Activated T-helper 1 cell treated with anti-CD3 and anti-CD28 coated beads, Interleukin-12 subunit alpha, Interleukin-12 subunit beta, Interleukin-2, Interleukin-4 antibody, amounts not matched to agents 30 ng/mL and 10 ng/mL and 1 ng/mL, durations not matched to agents 14 hours and 24 hours and 36 hours (primary cell): ENCODE measurements at places on chromosomes 12 and 14.
A peak's percentile ranks its signal among the peaks of the same experiment; 100 is the strongest.

- H3K27ac ChIP-seq, result no peak overlapping the region
- H3K27me3 ChIP-seq, result peaks cover 31% of the 10 kb centered on the region
- H3K36me3 ChIP-seq, result no peaks in the 10 kb centered on the region
- peak overlapping the region; percentile 7 for H3K4me3 ChIP-seq
- peaks cover 6% of the 10 kb centered on the region for H3K4me1 ChIP-seq
Measured at GRCh38 chr12:53244337-53244736, 12.3 kb upstream of the RARG start.

DNA sequence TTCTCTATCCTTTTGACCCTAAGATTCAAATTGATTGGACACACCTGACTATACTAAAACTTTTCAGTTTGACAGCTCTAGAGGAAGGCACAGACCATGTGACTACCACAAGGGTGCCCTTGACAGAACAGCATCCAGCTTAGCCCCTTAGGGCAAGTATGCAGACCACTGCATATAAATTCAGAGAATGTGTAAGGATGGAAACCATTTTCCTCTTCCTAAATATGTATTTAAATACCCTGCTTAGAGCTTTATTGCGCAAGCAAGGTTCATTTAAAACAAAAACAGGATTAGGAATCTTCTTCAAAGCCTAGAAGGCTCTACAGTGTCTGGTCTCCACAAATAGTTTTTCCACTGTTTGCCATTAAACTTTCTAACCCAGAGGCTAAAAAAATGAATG is 202.8 kb downstream of the MED13L start:
- DNase-seq, result no peak
- no peak overlapping the region for H3K27ac ChIP-seq
- peaks cover 3% of the 10 kb centered on the region for H3K36me3 ChIP-seq
- no peaks in the 10 kb centered on the region for H3K27me3 ChIP-seq
- no peak overlapping the region for H3K4me3 ChIP-seq
- H3K4me1 ChIP-seq, result peaks cover 18% of the 10 kb centered on the region

- peaks cover 10% of the 10 kb centered on the region for H3K27me3 ChIP-seq
- H3K4me3 ChIP-seq, result no peak overlapping the region
- DNase-seq, result no peak
- no peak overlapping the region for H3K27ac ChIP-seq
- no peaks in the 10 kb centered on the region for H3K36me3 ChIP-seq
- no peaks in the 10 kb centered on the region for H3K4me1 ChIP-seq
Measured at GRCh38 chr12:8870586-8870985, 43.7 kb upstream of the PHC1 start.

- no peak overlapping the region for H3K4me3 ChIP-seq
- no peaks in the 10 kb centered on the region for H3K36me3 ChIP-seq
- DNase-seq, result no peak
- H3K27me3 ChIP-seq, result peaks cover 1% of the 10 kb centered on the region
- no peaks in the 10 kb centered on the region for H3K4me1 ChIP-seq
Measured at GRCh38 chr12:13326076-13326475, 129.6 kb downstream of the EMP1 start.

DNA sequence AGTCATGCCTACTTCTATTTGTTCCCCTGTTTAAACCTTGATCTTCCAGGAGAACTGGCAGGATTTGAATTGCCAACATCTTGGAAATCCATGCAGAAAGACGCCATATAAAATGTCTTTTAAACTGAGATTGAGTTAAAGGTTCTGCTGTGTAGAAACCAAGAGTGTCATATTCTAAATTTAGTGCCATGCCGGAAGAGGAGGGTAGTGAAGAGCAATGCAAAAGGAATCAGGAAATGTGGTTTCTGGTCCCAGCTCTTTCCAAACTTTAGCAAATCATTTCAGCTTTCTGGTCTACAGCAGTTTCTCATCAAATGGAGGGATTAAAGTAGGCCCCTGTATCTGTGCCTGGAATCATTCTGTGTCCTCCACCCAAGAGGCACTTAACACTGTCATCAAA is 85.7 kb downstream of the BTG1 start:
- no peak overlapping the region for H3K27ac ChIP-seq
- H3K36me3 ChIP-seq, result peaks cover 27% of the 10 kb centered on the region
- H3K4me1 ChIP-seq, result peaks cover 88% of the 10 kb centered on the region

- no peak for DNase-seq
- no peaks in the 10 kb centered on the region for H3K4me1 ChIP-seq
- no peak overlapping the region for H3K4me3 ChIP-seq
- H3K27ac ChIP-seq, result no peak overlapping the region
Measured at GRCh38 chr12:81167694-81168093, 89.8 kb downstream of the ACSS3 start.

GRCh38 chr12:6281081-6281809 is 29.2 kb upstream of the PLEKHG6 start:
- H3K36me3 ChIP-seq, result no peaks in the 10 kb centered on the region
- H3K27ac ChIP-seq, result no peak overlapping the region
- peaks cover 8% of the 10 kb centered on the region for H3K27me3 ChIP-seq
- DNase-seq, result no peak

GRCh38 chr12:9509464-9510161 is 98.1 kb downstream of the KLRB1 start:
- H3K36me3 ChIP-seq, result no peaks in the 10 kb centered on the region
- H3K4me1 ChIP-seq, result peaks cover 5% of the 10 kb centered on the region
- H3K27ac ChIP-seq, result no peak overlapping the region
- DNase-seq, result no peak

- no peaks in the 10 kb centered on the region for H3K36me3 ChIP-seq
- H3K4me1 ChIP-seq, result no peaks in the 10 kb centered on the region
- DNase-seq, result no peak
- no peak overlapping the region for H3K4me3 ChIP-seq
Measured at GRCh38 chr12:12943586-12944260, 8.2 kb downstream of the GPRC5D start.

DNA sequence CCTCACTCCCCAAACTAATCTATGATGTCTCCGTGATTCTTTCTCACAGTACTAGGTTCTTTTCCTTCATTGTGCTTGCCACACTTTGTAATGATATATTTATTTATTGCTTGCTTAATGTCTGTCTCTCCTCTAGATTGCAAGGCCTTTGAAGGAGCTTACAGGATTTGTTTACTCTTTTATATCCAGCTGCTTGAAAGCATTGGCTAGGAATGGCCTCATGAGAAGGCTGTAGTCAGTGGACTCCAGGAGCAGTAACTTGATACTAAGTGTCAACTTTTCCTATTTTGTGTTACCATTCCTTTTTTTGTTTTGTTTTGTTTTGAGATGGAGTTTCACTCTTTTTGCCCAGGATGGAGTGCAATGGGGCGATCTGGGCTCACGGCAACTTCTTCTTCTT is 7.3 kb upstream of the FAM234B start:
- no peaks in the 10 kb centered on the region for H3K36me3 ChIP-seq
- H3K27ac ChIP-seq, result no peak overlapping the region
- peaks cover 8% of the 10 kb centered on the region for H3K27me3 ChIP-seq
- no peak for DNase-seq
- H3K4me1 ChIP-seq, result no peaks in the 10 kb centered on the region

- H3K4me3 ChIP-seq, result no peak overlapping the region
- no peak for DNase-seq
- H3K27ac ChIP-seq, result no peak overlapping the region
Measured at GRCh38 chr12:11830307-11830801, 180.9 kb downstream of the ETV6 start.

DNA sequence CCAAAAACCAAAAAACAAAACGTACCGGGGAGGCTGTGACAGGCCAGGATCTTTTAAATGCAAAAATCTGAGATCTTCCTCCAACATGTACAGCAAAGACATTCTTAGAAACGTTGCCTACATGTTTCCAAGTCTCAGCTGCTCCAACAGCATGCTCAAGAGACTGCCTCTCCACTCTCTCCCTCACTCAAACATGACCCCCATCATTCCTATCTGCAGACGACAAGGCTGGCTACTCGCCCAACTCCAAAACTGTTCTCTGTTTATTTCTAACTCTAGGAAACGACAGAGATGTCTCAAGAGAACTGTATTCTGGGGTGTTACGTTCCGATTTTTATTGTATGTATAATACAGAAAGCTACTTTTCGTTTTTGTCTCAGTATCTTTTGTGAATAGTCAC is 57.5 kb upstream of the TMCC3 start:
- no peak overlapping the region for H3K27ac ChIP-seq
- no peaks in the 10 kb centered on the region for H3K4me1 ChIP-seq
- no peak overlapping the region for H3K4me3 ChIP-seq
- peaks cover 20% of the 10 kb centered on the region for H3K27me3 ChIP-seq

DNA sequence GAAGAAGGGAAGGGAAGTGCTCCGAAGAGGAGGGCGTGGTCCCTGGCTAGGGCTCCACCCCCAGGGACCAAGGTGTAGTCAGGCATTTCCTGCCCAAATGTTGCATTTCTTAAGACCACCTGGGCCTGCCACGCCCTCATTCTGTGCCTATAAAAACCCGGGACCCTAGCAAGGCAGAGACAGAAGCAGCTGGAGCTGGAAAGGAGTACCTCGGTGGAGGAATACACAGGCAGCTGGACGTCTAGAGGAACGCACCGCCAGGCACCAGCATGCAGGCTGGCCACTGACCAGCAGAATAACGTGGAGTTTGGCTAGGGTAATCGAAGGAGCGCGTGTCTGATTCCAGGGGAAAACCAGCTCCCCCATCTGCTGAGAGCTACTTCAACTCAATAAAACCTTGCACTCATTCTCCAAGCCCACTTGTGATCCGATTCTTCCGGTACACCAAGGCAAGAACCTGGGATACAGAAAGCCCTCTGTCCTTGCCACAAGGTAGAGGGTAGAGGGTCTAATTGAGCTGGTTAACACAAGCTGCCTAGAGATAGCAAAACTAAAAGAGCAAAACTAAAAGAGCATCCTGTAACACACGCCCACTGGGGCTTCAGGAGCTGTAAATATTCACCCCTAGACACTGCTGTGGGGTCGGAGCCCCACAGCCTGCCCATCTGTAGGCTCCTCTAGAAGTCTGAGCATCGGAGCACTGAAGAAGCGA is 21.0 kb downstream of the CFL2 start:
- peaks cover 7% of the 10 kb centered on the region for H3K27me3 ChIP-seq
- no peak overlapping the region for H3K27ac ChIP-seq
- H3K4me1 ChIP-seq, result peaks cover 10% of the 10 kb centered on the region
- no peaks in the 10 kb centered on the region for H3K36me3 ChIP-seq
- no peak for DNase-seq

- DNase-seq, result no peak
- no peaks in the 10 kb centered on the region for H3K36me3 ChIP-seq
- H3K4me1 ChIP-seq, result no peaks in the 10 kb centered on the region
- no peak overlapping the region for H3K4me3 ChIP-seq
- no peaks in the 10 kb centered on the region for H3K27me3 ChIP-seq
Measured at GRCh38 chr14:56244138-56244789, 126.1 kb downstream of the PELI2 start.

DNA sequence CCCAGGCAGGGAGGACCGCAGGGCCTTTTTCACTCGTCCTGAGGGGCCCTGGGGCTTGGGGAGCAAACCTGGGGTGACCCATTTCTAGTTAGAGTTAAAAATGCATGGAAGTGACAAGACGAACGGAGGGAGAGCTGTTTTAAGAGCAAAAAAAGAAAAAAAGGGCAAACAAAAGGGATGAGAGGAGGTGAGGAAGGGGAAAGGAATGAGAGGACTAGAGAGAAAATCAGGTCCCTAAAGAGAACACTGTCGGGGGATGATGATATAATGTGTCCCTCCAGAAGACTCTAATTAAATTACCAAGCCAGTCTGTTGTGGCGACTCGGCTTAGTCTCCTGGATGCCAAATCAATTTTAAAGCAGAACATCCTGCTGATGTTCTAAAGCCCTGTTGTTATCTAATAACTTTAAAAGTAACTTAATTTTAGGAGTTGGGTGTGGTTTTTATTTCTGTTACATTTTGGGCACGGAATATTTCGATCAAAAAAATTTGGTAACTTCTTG is 1.1 kb downstream of the ANO6 start:
- peak overlapping the region; percentile 92 for H3K4me3 ChIP-seq
- peak overlapping the region; percentile 32 for H3K27ac ChIP-seq
- H3K36me3 ChIP-seq, result peaks cover 8% of the 10 kb centered on the region
- H3K4me1 ChIP-seq, result peaks cover 43% of the 10 kb centered on the region
- H3K27me3 ChIP-seq, result peaks cover 1% of the 10 kb centered on the region

- no peaks in the 10 kb centered on the region for H3K36me3 ChIP-seq
- no peaks in the 10 kb centered on the region for H3K4me1 ChIP-seq
- no peak for DNase-seq
Measured at GRCh38 chr14:101191101-101191720, 287.7 kb upstream of the RTL1 start.

DNA sequence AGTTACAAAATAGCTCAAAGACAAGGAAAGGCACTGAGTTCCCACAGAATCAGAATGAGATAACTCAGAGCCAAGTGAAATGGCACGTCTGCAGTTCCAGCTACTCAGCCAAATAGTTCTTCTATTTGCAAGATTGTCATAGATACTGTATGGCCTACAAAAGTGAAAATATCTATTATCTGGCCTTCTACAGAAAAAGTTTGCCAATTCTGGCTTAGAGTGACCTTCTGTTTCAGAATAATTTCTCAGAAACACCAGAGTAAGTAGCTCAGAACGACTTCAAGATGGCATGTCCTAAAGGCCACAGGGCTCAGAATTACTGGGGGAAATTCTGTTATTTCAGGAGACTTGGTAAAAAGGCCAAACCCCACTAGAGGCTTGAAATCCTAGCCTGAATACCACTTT is 10.7 kb upstream of the RTRAF start:
- no peak overlapping the region for H3K4me3 ChIP-seq
- peaks cover 22% of the 10 kb centered on the region for H3K4me1 ChIP-seq
- peaks cover 2% of the 10 kb centered on the region for H3K36me3 ChIP-seq
- no peak for DNase-seq

- H3K4me1 ChIP-seq, result no peaks in the 10 kb centered on the region
- no peaks in the 10 kb centered on the region for H3K27me3 ChIP-seq
- H3K36me3 ChIP-seq, result no peaks in the 10 kb centered on the region
- no peak overlapping the region for H3K4me3 ChIP-seq
Measured at GRCh38 chr12:91219919-91220318, 37.3 kb upstream of the DCN start.

DNA sequence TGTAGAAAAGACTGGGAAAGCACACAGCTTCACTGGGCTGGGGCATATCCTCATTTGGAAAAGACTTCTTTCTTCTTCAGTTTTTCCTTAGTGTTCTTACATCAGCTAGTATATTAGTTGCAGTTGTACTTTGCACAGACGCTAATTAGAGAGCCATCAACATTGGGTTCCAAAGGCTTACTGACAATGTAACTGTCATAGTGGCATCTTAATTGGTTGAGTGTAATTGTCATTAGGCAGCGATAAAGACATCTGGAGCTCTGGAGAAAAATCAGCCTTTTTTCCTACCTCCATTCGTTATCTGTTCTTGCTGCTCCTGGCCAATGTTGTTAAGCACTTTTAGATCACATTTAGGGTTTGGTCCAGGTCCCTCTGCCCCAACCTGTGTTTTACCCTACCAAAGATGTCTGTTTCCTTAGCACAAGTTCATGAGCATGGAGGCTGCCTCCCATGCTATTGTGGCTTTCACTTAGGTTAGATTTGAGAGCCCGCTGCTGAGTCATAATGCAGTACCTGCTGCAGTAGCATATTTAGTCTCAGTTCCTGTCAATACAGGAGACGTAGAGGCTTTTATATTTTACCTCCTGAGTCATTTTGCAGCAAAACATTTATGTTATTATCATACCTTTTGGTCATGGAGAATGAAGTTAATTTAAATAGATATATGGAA is 49.2 kb downstream of the FBXW8 start:
- DNase-seq, result peak; percentile 46
- peak overlapping the region; percentile 47 for H3K4me3 ChIP-seq
- peaks cover 8% of the 10 kb centered on the region for H3K36me3 ChIP-seq
- H3K27me3 ChIP-seq, result no peaks in the 10 kb centered on the region
- peak overlapping the region; percentile 64 for H3K27ac ChIP-seq

- peaks cover 8% of the 10 kb centered on the region for H3K27me3 ChIP-seq
- H3K4me3 ChIP-seq, result no peak overlapping the region
- H3K4me1 ChIP-seq, result peaks cover 14% of the 10 kb centered on the region
- H3K36me3 ChIP-seq, result no peaks in the 10 kb centered on the region
- H3K27ac ChIP-seq, result no peak overlapping the region
Measured at GRCh38 chr12:981961-982360, 9.1 kb upstream of the ERC1 start.
